ENCODE measurements at places on chromosomes 2 and 18.

- DNase-seq, result no peak
These were observed 78.9 kb downstream of the UXS1 start for GRCh38 chr2:106115250-106115649.

GRCh38 chr2:175732531-175732930 is 269.5 kb downstream of the LNPK start:
- DNase-seq, result no peak

GRCh38 chr2:53672881-53673522 is 94.6 kb upstream of the CHAC2 start:
- DNase-seq, result peak; percentile 4

- DNase-seq, result no peak
These were observed 10.0 kb upstream of the AGFG1 start for GRCh38 chr2:227461811-227462461.

- no peak for DNase-seq
These were observed 492.9 kb upstream of the ZEB2 start for GRCh38 chr2:145012806-145013205.

- peak; percentile 42 for DNase-seq
These were observed 21.6 kb upstream of the SLC35G4 start for GRCh38 chr18:11587846-11588245.

DNA sequence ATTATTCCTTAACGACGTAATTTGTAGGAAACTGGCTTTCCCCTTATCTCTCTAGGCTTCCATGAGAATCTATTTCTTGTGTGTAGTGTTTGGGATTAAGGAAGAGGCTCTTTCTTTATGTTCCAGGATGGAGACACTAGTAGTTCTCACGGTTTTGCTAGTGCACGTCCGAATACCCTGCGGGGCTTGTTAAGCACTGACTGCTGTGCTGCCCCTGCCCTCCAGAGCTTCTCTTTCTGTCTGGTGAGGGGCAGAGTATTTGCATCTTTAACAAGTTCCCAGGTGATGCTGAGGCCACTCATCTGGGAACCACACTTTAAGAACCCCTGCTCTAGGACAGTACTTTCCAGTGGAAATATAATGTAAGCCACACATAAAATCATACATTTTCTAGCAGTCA is 76.4 kb downstream of the SPATS2L start:
- no peak for DNase-seq

GRCh38 chr2:200301953-200302858 is 4.3 kb upstream of the SPATS2L start:
- no peak for DNase-seq

- DNase-seq, result peak; percentile 62
These were observed 102.2 kb upstream of the CYP1B1 start for GRCh38 chr2:38178119-38178518.

GRCh38 chr2:27962006-27962405 is 71.5 kb downstream of the BABAM2 start:
- no peak for DNase-seq

GRCh38 chr2:186429104-186429503 is 57.0 kb upstream of the ZC3H15 start:
- DNase-seq, result no peak

- no peak for DNase-seq
These were observed 202.7 kb downstream of the ZEB2 start for GRCh38 chr2:144317071-144317738.
